ENCODE measurements at places on chromosomes 2 and 18.

DNA sequence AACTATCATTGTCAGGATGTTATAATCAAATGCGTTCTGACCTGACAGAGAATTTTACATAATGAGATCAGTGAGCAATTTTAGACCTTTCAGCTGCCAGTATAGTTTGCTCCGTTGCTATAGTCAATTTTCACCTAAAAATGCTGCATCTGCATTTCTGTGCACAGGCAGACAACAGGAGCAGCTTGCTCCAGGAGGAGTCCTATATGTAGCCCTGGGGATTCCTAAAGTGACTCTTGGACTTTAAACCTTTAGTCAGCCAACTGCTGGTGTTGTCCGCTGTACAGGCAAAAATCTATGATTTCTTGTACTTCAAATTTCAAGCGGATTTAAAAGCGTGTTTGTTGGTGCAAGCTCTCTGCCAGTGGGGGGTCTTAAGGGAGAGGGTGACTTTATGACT lies 25.7 kb downstream of the SLC16A14 start:
- DNase-seq, result no peak

GRCh38 chr2:65261676-65262075 lies 34.0 kb downstream of the ACTR2 start:
- no peak for DNase-seq

DNA sequence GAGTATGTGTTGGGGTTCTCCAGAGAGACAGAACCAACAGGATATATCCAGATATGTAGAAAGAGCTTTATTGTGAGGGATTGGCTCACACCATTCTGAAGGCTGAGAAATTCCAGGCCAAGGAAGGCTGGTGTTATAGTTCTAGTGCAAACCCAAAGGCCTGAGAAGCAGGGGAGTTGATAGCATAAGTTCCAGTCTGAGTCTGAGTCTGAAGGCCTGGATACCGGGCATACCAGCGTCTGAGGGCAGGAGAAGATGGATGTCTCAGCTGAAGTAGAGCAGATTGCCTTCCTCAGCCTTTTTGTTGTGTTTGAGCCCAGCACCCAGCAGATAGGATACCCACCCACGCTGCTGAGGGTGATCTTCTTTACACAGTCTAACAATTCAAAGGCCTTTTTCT lies 211.7 kb upstream of the RASGRP3 start:
- DNase-seq, result peak; percentile 31

DNA sequence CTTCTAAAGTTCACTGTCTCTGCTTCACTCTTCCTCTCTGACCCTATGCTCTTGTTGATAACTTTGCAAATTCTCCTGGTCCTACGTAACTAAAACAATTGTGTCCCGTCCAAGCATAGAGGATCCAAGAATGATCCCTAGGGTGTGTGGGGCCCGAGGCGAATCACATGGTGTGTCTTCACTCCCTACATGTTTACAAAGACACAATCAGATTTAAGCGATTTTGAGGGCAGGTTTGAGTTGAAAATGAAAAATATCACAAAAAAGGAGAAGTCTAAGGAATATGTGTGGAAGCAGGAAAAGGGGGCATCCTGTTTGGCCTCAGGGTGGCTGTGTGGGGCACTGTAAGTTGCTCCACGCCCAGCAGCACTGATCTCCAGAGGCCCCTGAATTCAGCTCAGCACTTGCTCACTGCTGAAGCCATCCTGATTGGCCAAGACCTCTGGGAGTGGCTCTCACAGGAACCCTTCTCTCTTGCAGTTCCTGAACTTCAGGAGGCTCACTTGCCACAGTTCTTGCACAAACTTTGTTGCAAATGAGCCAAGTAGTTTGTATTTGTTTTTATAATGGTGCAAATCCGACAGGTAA lies 363.6 kb downstream of the ZNF521 start:
- DNase-seq, result no peak

GRCh38 chr18:43192408-43192807 lies 76.9 kb upstream of the RIT2 start:
- DNase-seq, result peak; percentile 66

- no peak for DNase-seq
Observed at GRCh38 chr2:26898480-26899078, 50.6 kb downstream of the DPYSL5 start.

GRCh38 chr18:77737405-77737804 lies 487.8 kb downstream of the GALR1 start:
- no peak for DNase-seq

GRCh38 chr2:77808599-77808998 lies 286.4 kb upstream of the LRRTM4 start:
- no peak for DNase-seq

DNA sequence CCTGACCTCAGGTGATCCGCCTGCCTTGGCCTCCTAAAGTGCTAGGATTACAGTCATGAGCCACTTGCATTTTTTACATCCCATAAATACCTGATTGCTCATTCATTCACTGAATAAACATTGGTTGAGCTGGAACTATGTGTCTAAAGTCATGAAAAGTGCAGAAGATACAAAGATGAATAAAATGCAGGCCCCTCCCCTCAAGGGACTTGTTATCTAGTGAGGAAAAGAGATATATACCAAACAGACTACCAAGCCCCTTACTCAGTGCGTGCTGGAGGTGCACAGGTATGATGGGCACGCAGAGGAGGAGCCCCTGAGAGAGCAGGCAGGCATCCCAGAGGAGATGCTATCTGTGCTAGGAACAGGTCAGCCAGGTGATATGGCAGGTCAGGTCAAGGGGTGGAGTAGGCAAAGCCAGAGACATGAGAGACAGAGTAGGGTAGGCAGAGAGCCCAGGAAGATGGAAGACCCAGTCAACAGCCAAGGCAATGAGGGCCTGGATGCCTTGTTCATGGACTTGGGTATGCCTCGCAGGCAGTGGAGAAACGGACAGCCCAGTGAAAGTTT lies 7.7 kb downstream of the FHL2 start:
- peak; percentile 93 for DNase-seq

GRCh38 chr2:237348281-237348865 lies 65.6 kb downstream of the COL6A3 start:
- peak; percentile 7 for DNase-seq

DNA sequence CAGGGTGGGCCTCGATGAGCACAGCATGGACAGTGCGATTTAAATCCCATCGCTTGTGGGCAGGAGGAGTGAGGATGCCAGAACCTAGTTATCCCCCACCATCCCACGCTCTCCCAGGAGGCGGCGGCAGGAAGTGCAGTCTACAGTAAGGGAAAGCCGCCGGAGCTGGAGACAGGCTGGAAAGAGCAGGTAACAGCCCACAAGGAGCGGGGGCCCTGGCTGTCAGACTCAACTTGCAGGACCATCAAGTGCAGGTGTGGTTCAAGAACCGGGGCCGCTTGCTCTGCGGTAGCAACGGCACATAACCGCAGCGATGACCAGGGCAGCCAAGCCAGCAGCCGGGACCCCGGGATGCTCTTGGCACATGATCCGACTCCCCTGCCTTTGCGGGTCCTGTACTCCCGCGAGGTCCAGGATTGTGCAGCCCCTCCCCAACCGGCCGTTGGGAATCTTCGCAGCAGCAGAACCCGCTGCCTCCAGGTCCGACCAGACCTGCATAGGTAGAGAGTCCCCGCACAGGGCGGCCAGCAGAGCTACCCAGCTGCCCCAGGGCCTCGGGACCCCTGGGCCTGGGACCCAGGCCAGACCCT lies 82.1 kb downstream of the BIN1 start:
- DNase-seq, result peak; percentile 59

- no peak for DNase-seq
Observed at GRCh38 chr2:171956135-171956825, 34.0 kb downstream of the HAT1 start.

GRCh38 chr2:179332903-179333302 lies 68.3 kb upstream of the SESTD1 start:
- DNase-seq, result peak; percentile 89

- no peak for DNase-seq
Observed at GRCh38 chr2:45929674-45930395, 278.4 kb downstream of the PRKCE start.

DNA sequence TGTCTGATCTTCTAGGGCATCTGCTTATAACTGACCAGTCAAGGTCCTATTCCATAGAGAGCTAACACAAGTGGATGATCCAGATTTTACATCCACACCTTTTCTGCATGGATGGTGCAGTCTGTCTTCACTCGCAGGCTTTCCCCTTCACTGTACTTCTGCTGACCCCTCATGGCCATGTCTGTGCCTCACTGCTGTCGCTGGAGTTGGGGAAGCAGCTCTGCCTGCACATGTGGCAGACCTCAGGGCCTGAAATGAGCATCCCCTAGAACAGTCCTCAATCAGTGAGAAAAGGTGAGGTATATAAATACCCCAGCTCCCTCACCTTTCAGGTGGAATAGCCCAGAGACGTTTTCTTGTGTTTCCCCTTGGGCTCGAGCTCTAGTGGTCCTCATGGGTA lies 233.8 kb downstream of the ANKRD36B start:
- DNase-seq, result no peak

- DNase-seq, result no peak
Observed at GRCh38 chr2:200422071-200422470, 87.8 kb downstream of the KCTD18 start.

DNA sequence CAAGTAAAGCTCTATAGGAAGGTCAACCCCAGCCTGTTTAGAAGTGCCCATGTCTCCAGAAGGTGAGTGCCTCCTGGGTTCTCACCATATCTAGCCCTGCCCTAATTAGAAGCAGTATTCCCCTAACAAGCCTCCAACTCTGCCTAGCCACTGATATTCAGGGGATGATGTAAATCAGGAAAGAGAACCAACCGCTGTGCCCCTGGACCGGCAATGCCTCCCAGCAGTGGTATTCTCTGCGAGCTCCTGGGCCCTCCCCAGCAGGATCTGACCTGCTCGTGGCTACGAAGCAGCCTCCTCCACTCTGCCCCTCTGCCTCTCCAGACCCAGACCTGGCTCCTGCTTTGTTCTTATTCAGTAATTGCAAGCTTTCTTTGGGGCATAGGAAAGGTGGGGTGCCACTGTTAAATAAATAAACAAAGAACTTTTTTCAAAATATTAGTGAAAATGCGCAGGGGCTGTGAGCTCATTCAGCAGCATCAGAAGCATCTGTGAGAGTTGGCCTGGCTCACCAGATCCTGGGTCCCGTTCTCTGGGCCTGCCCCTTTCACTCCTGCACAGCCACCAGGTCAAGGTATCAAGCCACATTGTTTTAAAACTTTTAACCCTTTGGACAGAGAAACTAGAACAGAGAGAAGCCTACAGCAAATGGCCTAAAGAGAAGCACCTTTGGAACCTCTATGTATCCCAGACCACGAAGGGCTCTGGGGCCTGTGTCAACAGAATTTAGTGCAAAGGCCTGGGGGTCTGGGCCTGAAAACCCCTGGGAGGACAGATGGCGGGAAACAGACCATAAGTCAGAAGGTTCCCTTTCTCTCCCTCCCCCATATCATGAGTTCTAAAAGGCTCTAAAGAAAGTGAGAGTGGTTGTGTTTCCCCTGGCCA lies 11.9 kb downstream of the MREG start:
- no peak for DNase-seq

DNA sequence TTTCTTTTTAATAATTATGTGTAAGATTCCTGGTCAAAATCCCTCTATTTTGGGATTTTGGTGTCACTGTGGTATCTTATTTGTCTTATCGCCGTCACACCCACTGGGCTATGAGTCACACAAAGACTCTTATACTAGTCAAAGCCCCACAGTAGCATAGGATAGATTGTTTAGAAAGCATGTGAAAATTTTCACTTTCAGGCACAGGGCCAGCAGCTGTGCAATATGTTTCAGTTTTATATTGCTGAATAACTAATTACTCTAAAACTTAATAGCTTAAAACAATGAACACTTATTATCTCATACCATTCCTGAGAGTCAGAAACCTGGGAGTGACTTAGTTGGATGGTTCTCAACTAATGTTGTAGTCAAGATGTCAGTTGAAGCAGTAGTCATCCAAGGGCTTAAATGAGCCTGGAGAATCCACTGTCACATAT lies 24.0 kb downstream of the CFAP210 start:
- peak; percentile 31 for DNase-seq

- no peak for DNase-seq
Observed at GRCh38 chr2:237199577-237199976, 113.9 kb downstream of the COPS8 start.

DNA sequence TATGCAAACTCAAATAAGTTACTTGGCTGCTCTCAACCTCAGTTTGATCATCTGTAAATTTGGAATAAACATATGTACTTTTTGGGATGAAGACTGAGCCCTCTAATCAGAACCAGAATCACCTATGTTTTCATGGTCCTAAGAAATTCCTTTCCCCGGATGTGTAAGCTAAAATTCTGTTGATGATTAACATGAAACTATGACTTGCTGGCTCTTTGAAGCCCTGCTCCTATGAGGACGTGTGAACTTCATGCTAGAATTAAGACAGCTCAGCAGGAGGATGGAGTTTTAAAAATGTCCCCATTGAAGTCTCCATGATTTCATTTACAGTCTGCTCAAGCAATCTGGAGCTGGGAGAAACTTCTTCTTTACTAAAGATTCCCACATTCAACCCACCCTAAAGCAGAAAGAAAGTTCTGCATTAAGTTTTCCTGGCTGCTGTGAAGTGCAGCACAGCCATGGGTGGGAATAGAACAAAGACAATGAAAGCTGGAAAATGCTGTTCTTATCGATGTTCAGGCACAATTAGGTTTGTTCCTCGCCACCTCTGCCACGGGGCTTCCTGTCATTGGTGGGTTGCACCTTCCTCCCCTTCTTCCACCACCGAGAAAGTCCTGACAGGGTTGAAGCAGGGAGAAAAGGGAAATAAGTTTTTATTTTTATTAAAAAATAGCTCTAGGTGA lies 50.9 kb downstream of the ADCYAP1 start:
- no peak for DNase-seq

DNA sequence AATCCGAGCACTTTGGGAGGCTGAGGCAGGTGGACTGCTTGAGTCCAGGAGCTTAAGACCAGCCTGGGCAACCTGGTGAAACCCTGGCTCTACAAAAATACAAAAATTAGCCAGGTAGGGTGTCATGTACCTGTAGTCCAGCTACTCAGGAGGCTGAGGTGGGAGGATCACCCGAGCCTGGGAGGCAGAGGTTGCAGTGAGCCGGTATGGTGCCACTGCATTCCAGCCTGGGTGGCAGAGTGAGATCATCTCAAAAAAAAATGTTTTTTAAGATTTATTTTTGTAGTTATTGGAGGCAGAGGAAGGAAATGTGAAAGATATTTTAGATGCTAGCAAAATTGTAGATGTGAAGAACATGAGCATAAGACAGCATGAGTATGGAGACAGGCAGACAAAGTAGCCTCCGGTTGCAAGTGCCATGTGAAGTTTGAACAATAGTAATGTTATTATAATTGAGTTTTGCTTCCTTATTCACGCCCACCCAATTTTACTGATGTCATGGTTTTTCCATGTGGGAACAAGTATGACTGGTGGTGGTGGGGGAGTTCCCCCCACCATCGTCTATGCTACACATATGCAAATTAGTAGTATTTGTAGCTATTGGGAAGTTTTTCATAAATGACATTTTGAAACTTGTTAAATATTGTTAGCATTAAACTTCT lies 18.0 kb downstream of the REL start:
- DNase-seq, result no peak

- DNase-seq, result peak; percentile 68
Observed at GRCh38 chr2:229270551-229271410, at the start of gene PID1. TSS of gene PID1 (minus strand) at chr2:229271287. CDS start at chr2:229271043, 244 bp downstream.

- no peak for DNase-seq
Observed at GRCh38 chr2:48161628-48162027, 255.3 kb upstream of the FBXO11 start.

DNA sequence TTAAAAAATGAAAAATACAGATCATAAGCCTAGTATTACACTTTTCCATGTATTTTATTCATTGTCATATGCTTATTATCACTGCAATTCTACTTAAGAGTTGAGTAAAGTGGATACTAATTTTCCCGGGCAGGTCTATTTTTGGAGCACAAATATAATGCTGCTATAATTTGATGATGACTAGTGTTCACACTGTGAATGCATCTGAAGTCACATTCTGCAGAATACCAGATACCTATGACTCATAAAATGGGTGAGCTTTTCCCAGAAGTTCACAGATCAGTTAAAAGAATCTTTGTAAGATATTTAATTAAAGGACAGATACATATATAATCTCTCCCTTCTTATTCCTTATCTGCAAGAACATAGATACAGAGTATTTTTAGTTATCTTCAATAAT lies 79.8 kb upstream of the MC4R start:
- peak; percentile 11 for DNase-seq

All from iris pigment epithelial cell (primary cell).